NCI-H2081 treated with DMSO at 0.1 percent for 48 hours (cell line): ENCODE measurements at places on chromosomes 5 and 9.

- no peak for DNase-seq
Observed at GRCh38 chr9:107919263-107919662, 429.7 kb upstream of the KLF4 start.

DNA sequence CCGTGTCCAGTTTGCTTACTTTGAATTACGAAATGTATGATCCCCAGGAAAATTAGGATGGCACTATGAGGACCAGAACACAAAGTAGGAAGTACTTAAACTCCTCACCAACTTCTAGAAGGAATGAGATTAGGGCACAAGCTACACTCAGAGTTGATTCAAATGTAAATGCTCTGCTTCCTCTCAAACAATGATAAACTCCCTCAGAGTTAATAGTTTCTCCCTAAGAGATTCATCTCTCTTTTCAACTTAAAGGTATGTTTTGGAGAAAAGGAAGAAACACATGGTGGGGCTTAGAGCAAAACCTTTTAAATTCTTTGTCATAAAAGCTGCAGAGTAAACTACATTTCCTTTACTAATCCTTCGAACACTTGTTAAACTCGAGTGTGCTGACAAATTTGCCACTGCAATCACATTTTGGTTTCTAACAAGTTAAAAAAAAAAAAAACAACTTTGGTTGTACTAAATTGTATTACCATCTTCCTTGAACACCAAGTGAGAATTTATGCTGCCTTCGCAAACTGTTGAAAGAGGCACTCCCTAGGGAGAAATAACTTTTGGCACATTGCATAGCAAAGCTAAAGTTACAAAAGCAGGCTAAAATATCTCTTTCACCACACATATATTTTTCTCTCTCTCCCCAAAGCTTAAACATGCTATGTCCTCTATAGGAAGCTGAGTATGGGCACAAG lies 66.6 kb downstream of the DENND1A start:
- DNase-seq, result no peak

- no peak for DNase-seq
Observed at GRCh38 chr9:36780186-36780585, 207.5 kb downstream of the MELK start.

GRCh38 chr9:124014956-124015660 lies 3.5 kb downstream of the LHX2 start:
- DNase-seq, result no peak

- DNase-seq, result no peak
Observed at GRCh38 chr9:115393976-115394775, 276.2 kb upstream of the TNC start.

DNA sequence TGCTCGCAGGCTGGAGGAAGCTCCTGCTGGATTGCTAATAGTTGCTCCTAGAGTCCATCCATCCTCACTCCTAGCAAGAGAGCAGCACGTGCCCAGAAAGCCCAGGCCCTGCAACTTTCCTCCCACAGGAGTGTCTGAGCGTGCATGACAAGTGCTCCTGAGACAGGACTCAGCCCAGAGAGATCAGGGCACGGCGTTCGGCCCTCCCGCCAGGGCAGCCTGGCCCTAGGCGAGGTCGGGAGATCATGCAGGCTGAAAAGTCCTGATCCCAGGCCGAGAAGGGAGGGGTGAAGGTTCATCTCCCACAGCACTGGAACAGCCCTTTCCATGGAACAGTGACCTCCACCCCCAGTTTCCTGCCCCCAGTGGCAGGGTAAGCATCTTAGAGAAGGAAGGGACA lies 94.8 kb downstream of the ROR2 start:
- DNase-seq, result no peak

GRCh38 chr5:112189391-112189790 lies 229.7 kb downstream of the EPB41L4A start:
- no peak for DNase-seq

DNA sequence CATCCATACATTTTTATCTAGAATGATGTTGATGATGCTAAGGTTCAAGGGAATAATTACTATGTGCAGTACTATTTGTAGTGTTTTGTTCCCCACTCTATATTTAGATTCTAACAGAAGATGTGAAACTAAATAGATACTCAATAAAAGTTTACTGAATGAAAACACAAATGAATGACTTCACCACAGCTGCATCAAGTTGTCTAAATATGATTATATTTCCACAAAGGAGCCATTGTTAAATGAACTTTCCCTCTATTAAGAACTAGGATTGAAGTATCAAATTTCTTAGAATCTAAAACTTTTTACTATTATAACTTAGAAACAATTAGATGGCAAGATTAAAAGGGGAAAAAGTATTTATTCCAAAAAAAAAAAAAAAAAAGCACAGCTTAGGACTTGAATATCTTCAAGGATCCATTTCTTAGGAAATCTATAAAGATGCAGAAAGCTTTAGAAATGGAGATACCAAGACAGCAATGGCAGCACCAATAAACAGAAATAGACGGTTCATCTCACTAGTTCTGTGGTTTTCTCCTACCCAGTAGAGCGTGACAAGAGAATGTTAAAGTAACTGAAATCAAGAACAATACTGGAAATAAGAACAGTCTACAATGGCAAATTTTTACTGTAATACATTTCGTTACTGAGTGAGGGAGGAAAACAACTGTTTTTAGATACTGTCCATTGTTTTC lies 347.6 kb downstream of the EBF1 start:
- DNase-seq, result no peak

GRCh38 chr9:89661956-89662717 lies 57.3 kb downstream of the GADD45G start:
- DNase-seq, result peak; percentile 89

DNA sequence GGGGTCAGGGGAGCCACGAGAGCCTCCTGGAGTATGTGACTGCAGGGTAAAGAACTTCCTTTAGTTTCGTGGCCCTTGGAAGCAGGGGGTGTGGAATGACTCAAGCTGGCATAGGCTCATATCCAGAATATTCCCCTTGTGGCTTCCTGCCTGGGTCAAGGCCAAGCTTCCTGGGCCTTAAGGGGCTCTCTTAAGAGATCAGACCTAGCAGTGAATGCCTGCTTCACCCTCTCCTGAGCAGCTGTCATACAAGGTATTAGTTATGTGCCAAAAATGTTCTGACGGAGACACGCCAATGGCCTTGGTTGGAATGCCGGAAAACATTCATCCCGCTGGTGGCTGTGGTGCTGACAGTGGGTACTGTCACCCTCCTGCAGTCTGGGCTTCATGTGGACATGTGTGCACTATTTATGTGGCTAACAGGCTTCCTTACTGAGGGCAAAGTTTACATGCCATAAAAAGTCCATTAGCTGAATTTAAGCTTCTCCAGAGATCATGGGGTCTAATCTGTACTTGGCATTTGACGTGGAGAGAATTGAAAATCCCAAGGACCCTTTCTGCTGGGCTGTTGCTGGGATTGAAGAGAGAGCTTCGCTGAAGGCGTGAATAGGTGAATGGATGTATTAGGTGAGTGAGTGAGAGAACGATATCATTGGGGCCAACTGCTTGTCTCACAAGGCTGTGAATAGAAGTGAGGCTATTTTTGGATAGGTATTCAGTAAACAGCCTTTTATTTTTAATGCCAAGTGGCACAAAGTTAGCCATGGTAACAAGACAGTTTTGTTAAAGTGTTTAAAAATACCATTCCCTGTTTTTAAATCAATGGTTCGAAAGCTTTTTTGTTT lies 156.8 kb downstream of the MACROH2A1 start:
- no peak for DNase-seq

DNA sequence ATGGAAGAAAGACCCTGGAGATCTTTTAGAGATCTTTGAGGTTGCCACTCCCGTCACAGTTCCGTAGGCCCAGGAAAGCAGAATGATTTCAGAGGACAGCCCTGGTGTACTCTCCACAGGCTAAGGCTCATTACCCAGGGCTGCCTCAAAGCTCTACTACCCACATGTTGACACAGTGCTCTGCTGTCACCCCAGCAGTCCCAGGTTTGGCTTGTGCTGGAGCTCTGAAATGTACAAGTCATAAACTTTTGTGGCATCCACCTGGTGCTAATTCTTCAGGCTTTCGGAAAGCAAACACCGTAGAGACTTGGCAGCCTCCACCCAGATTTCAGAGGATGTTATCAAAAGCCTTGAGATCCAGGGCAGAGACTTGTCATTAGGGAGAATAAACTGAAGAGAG lies 136.5 kb downstream of the MTRR start:
- DNase-seq, result no peak

GRCh38 chr5:80161165-80161564 lies 94.7 kb downstream of the SERINC5 start:
- DNase-seq, result no peak

GRCh38 chr5:34621277-34622097 lies 34.6 kb upstream of the RAI14 start:
- no peak for DNase-seq

DNA sequence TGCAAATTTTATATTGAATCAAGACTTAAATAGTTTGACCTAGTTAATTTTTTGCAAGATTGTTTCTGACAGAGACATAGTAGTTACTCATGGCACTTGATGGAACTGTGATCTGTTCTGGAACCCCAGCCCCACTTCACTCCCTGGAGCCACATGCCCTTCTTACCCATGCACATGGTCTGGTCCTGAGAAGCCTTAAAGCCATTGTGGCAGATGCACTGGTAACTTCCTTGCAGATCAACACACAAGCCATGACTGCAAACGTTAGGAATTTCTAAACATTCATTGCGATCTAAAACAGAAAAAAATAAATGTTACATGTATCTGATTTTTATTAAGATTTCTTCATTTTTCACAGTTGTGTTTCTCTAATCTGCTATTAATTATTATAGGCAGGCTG lies 221.2 kb downstream of the SLC12A2 start:
- DNase-seq, result no peak

GRCh38 chr5:96538808-96539250 lies 105.8 kb upstream of the PCSK1 start:
- DNase-seq, result no peak

DNA sequence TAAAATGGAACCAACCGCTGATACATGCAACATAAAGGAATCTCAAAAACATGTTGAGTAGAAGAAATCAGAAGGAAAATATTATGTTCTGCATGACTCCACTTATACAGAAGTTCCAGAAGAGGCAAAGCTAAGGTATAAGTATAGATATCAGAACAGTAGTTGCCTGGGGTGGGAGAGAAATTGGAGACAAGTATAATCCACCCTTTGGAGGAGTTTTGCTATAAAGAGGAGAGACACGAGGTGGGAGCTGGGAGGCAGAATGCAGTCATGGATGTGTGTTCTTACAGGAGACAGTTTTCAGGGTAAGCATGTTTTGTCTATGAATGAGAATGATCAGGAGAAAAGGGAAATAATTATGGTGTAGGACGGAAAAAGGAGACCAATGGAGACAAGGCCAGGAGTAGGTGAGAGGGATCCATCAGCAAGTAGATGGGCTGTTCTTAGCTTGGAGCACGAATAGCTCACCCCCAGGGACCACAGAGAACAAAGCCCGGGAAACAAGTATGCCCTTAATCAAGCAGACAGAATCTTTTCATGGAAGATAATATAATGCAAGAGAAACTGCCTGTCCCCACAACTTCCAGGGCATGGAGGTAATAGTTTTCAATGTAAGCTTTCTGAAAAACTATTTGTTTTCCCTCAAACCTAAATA lies 72.2 kb downstream of the MED27 start:
- DNase-seq, result no peak

GRCh38 chr5:99314721-99315120 lies 385.9 kb upstream of the CHD1 start:
- no peak for DNase-seq

GRCh38 chr9:75962013-75962661 lies 71.7 kb downstream of the PCSK5 start:
- no peak for DNase-seq

DNA sequence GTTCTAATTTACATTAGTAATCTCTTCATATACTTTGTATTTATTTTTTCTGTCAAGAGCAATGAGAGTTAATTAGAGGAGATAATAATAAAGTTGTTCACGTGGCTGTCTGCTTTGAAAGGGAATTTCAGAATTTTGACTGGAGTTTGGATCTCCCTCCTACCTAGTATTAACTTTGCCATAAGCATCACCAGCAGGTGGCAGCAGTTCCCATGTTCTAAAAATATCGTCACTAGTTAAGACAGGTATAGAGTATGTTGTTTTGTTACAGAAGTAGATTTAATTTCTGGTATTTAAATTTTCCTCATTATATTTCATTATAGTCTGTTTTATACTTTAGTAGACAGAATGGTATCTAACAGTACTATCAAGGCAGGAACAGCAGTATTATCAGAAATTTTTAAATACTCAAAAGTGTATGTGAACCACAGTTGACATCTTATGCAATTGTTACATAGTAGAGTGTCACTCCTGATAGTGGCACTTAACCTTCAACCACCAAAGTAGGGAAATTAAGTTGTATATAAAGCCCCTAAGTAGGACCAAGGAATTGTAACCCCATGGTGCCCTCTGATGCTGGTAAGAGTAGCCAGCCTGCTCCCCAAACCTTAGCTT lies 20.4 kb downstream of the GNPDA1 start:
- no peak for DNase-seq

GRCh38 chr5:139653616-139654015 lies 5.5 kb downstream of the CXXC5 start:
- no peak for DNase-seq

- no peak for DNase-seq
Observed at GRCh38 chr5:78377056-78377717, 16.8 kb downstream of the SCAMP1 start.

DNA sequence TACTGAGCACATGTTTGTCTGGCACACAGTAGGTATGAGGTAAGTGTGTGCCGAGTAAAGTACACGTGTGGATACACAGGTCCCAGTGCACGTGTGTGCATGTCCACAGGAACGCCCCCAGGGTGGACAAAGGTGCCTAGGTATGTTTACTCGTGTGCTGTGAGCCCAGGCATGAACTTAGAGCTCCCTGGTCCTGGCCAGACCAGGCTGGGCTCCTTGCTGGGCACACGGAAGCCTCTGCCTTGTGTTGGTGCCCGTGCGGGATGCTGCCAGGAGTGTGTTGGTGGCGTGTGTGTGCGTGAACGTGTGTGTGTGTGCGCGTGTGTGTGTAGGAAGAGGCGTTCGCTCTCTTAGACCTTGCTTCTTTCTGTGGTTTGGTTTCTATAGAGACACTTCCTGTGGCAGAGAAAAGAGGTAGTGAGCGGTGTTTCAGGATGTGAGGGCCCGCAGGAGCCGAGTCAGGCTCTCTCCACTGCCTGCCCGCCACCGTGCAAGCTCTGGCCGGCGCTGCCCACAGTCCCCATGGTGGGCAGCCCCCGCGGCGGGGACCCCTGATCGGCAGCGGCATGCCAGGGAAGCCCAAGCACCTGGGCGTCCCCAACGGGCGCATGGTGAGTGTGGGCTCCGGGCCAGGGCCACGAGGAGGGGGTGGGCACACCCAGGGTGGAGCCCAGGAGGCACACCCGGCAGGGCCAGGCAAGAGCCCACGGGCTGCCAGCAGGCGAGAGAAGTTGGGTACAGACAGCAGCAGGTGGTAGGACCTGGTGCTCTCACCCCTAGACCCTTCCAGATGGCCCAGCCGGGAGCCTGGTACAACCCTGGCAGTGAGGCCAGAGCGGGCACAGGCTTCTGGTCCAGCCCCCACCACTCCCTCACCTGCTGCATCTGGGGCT lies at the start of gene RGS14:
Gene RGS14 (plus strand): TSS at position 466 of the 893 bp plus-strand sequence. CDS start 101 bp downstream, at position 567.
- DNase-seq, result no peak

DNA sequence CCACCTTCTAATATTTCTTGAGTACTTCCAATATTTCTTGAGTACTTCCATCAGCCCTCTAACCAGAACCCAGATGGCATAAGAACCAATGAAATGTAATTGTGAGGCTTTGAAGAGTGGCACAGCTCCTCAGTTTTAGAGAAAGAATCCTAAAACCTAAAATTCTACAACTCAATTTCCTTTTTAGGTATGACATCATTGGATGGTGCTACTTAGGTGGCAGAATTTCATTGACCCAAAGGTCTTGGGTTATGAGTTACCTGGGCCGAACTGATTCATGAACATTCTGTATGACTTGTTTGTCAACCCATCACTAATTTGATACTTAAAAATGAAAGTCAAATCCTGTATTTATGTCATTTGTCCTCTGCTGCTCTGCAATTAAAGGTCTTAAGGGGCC lies 13.1 kb downstream of the HMGCS1 start:
- DNase-seq, result no peak
